ENCODE measurements at places on chromosomes 11 and 22.

- DNase-seq, result no peak
Observed at GRCh38 chr11:35035894-35036408, 103.0 kb upstream of the CD44 start.

DNA sequence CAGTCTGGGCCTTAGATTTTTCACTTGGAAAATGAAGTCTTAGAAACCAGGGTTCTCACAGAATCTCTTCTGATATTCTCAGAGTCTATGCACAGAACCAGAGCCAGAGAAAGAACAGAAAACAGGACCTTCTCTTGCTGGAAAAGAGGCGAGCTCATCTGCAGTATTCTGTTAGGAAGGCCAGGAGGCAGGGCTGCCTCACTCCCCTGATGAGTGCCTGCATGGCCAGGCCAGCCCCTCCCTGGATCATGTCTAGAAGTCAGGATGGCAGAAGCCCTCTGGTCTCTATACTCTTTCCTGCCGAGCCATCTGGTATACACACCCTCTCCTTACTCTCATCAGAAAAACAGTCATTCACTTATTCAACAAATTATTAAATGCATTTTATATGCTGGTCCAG is 723 bp downstream of the OR51M1 start:
- DNase-seq, result no peak

- DNase-seq, result no peak
Observed at GRCh38 chr11:105148241-105148640, 8.7 kb upstream of the CARD18 start.

DNA sequence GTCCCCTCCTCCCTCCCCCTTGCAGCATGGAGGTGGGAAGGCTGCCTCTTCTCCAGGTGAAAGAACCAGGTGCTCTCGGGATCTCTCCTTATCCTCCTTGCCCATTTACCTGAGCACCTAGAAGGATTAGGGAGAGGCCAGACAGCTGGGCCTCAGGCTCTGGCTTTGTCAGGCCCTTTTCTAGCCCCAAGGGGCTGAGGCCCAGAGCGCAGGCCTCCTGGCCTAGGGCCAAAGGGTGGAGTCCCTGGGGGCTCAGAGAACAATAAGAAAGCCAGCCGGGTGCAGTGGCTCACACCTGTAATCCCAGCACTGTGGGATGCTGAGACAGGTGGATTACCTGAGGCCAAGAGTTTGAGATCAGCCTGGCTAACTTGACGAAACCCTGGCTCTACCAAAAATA is 5.4 kb upstream of the TTLL1 start:
- no peak for DNase-seq

- DNase-seq, result no peak
Observed at GRCh38 chr22:39900306-39901227, at the start of gene GRAP2. Gene GRAP2 (plus strand): TSS chr22:39901084. CDS start chr22:39947107, 46,023 bp downstream.

GRCh38 chr11:110409174-110409573 is 20.6 kb upstream of the FDX1 start:
- DNase-seq, result no peak
